ENCODE measurements at places on chromosomes 6 and 20.

DNA sequence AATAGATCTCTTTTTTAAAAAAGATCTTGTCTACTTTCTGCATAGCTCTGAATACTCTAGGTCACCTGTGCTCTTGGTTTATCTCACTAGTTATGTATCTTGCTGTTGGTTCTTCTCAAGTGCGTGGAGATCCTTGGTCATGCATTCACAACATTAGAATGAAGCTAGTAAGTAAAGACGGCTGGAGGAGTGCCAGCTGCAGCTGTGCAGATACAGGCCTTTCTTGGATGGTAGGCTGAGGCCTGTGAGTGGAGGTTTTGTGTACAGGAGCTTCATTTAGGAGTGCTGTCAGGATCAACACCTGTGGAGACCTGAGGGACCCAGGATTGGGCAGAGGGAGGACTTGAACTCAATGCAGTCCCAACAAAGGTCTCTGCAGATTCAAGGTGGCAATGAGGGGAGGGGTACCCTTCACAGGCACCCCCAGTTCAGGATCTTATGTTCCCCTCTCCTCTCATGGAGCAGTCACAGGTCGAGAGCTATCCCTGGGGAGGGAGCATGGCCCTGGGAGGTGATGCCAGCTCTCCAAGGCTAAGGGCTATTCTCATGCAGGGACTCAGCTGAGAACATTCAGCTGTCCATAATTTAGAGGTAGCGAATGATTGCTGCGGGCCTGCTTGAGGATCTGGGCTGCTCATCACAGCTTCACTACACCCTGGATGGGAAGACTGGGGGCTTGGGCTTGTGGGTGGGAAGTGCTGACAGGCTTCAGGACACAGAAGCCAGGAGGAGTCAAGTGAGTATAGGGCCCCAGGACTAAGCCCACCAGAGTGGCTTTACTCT lies 98.9 kb upstream of the ENPP5 start:
- peak; percentile 52 for DNase-seq

DNA sequence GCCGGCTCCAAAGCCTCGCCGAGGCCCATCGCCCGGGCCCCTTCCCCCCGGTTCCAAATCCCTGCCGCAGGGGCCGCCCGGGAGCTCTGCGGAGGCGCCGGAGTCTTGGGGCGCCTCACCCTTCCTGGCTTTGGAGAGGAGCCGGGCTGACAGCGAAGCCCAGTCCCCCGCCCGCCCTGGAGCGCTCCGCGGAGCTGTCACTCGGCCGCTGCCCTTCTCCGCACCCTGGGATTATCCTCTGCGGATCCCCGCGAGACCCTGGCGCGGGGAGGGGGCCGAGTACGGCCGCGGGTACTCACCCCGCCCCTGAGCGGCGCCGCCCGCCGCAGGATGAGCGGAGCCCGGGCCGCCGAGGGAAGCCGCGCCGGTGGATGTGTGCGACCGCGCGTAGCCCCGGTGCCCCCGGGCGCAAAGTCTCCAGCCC lies 343 bp downstream of the SNAP91 start:
- DNase-seq = peak; percentile 18

- DNase-seq = no peak
Measured at GRCh38 chr20:9344083-9344920, 170.1 kb upstream of the LAMP5 start.

- no peak for DNase-seq
Measured at GRCh38 chr6:75347898-75348610, 63.5 kb upstream of the TMEM30A start.

GRCh38 chr6:31048099-31048498 lies 37.8 kb downstream of the MUC22 start:
- no peak for DNase-seq

- no peak for DNase-seq
Measured at GRCh38 chr6:156587751-156588301, 189.4 kb upstream of the ARID1B start.

GRCh38 chr6:116169880-116170279 lies 43.9 kb upstream of the COL10A1 start:
- no peak for DNase-seq

DNA sequence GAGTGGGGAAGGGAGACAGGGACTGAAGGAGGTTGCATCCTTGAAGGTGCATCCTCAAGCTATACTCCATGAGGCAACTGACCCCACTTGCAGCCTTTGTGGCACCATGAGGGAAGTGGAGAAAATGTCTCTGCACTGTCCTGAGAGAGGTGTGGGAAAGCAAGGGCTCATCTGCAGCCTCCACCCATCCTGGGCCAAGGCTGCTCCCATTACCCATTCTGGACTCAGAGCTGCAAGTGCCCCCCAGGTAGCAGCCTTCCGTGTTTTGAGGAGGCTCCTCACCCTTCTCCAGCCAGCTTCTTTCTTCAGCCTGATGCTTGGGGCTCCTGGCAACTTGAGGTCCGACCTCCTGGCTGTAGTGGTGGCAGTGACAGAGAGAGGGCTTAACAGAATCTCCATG lies 294.6 kb downstream of the CDH26 start:
- no peak for DNase-seq

- no peak for DNase-seq
Measured at GRCh38 chr20:44756011-44756688, 10.5 kb downstream of the KCNK15 start.

DNA sequence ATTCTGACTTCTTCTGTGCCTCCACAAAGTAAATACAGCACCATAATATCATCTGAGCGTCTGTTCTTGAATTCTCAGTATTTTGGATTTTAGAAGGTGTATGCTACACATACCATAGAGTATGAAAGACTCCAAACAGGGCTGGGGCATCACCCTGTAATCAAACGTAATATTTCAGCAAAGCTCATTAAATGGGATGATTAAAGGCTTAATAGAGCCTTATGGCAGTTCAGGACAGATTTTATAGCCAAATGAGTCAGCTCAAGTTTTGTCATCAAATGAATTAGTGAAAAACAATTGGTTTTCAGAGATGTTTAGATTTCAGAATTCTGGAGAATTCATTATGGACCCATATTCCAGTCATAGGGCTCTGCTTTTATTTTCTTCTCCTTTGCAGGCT lies 68.9 kb downstream of the TULP4 start:
- DNase-seq = no peak

- DNase-seq = no peak
Measured at GRCh38 chr6:37799263-37799644, 20.3 kb upstream of the ZFAND3 start.

- DNase-seq = no peak
Measured at GRCh38 chr6:29509239-29509638, 21.5 kb upstream of the MAS1L start.

- no peak for DNase-seq
Measured at GRCh38 chr6:65997539-65997938, 290.5 kb upstream of the EYS start.

- peak; percentile 80 for DNase-seq
Measured at GRCh38 chr6:5030596-5031136, 26.8 kb upstream of the RPP40 start.

- no peak for DNase-seq
Measured at GRCh38 chr6:166977621-166978525, 21.3 kb upstream of the CEP43 start.

- no peak for DNase-seq
Measured at GRCh38 chr20:4519534-4519933, 202.2 kb upstream of the PRND start.

GRCh38 chr6:164871783-164872182 lies 437.6 kb downstream of the C6orf118 start:
- DNase-seq = no peak

GRCh38 chr6:42125231-42125630 lies 17.2 kb downstream of the C6orf132 start:
- no peak for DNase-seq

DNA sequence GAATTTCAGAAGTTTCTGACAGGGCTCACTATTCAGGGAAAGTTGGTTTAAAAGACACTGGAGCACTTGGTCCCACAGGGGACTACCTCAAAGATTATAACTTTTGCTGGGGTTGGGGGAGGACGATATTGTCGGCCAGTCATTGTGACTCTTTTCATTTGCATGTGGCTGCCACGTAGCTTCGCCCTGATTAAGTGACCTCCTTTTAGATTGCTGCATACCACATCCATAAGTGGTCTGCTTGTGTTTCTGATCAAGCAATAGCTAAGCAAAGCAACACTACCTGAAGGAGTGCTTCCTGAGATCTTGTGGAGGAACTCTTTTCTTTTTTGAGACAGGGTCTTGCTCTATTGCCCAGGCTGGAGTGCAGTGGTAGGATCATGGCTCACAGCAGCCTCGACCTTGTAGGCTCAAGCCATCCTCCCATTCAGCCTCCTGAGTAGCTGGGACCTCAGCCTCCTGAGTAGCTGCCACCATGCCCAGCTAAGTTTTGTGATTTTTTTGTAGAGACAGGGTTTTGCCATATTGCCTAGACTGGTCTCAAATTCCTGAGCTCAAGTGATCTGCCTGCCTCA lies 691.3 kb downstream of the EPM2A start:
- no peak for DNase-seq

DNA sequence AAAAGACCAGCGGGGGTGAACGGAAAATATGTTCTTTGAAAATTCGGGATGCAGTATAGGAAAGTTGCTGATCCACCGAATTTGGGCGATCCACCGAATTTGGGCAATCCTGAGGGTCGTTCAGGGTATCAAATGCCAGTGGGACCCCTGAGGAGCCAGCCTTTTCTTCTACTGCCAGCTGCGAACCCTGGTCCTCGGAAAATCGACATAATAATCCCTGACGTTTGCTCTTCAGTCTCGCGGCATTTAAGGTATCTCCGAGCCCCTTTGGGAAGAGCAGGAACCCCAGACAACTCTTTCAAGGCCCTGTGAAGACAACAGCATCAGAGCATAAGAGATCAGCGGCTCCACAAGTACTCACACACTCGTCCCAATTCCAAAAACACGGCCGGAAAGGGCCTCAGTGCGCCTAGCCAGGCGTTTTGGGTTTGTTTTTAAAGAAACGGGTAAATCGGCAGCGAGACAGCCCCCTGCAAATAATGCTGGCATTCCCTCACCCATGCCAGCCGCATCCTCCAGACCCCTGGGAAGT lies 1.0 kb downstream of the SIM1 start:
- DNase-seq = no peak

GRCh38 chr6:23268348-23268747 lies 699.0 kb downstream of the HDGFL1 start:
- DNase-seq = no peak

DNA sequence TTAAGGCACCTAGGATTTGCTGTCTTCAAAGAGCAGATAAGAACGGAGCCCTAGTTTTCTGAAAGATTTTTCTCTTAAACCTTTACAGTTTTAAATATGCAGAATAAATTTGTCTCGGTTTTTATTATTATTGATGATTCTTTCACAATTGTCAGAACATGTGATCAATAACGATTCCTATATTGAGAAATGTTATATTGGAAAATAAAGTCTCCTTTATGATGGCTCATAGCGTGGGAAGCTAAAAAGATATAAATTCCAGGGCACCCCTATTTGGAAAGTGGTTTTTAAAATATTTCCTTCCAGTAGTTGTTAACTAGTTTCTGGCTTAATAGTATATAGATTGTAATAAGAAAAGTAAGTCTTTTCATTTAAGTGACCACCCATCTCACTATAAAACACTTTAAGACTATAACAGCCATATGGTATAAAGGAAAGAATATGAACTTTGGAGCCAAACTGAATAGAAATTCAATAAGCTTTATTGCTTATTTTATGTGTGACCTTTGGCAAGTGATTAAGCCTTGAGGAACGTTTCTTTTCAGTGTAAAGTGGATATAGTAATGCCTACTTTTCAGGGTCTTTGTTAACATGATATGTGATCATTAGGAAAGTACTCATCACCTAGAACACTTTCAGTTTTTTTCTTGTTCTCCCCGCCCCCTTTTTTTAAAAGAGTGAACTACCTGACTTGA lies 369.6 kb downstream of the LAMA2 start:
- DNase-seq = no peak

- DNase-seq = no peak
Measured at GRCh38 chr6:17278289-17279063, 2.7 kb upstream of the RBM24 start.

- DNase-seq = no peak
Measured at GRCh38 chr6:7134999-7135745, 27.4 kb downstream of the RREB1 start.

- no peak for DNase-seq
Measured at GRCh38 chr20:10686356-10687133, 12.7 kb upstream of the JAG1 start.

GRCh38 chr6:27901801-27902200 lies 10.4 kb downstream of the OR2B2 start:
- no peak for DNase-seq

GRCh38 chr6:28725890-28726348 lies 197.9 kb downstream of the TRIM27 start:
- DNase-seq = no peak

GRCh38 chr6:1364791-1365190 lies 24.6 kb upstream of the FOXF2 start:
- DNase-seq = no peak

DNA sequence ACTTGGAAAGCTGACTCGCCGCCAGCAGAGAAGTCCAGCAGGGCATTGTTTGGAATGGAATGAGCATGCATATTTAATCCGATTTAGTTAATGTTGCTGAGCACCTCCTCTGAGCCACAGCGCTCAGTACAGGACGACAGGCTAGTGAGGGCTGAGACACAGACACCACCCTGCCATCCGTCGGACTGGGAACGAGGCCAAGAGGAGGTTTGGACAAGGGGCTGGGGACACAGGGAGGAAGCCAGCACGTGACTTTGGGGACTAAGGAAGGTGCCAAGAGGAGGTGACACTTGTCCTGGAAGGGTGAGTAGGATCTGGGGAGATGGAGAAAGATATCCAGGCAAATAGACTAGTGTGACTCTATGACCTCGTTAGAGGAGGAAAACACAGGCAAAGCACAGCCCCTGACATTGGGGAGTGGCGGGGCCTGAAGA lies 152.5 kb upstream of the ECI2 start:
- DNase-seq = no peak

DNA sequence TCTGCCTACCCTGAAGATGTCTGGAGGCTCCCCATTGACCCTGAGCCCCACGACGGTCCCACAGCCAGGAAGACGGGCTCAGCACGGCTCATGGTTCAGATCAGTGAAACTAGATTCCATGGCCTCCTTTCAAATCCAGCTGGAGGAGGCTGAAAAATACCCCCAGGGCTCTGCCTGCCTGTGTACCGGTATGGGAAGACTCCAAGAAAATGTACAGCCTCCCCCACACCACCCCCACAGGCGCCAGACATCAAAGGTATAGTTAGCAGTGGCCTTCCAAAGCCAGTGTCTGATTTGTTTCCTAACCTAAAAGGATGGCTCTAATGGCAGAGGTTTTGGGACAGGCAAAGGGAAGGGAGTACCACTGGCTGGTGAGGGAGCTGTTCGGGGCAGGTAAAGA lies 86.2 kb upstream of the SNAP25 start:
- DNase-seq = no peak

DNA sequence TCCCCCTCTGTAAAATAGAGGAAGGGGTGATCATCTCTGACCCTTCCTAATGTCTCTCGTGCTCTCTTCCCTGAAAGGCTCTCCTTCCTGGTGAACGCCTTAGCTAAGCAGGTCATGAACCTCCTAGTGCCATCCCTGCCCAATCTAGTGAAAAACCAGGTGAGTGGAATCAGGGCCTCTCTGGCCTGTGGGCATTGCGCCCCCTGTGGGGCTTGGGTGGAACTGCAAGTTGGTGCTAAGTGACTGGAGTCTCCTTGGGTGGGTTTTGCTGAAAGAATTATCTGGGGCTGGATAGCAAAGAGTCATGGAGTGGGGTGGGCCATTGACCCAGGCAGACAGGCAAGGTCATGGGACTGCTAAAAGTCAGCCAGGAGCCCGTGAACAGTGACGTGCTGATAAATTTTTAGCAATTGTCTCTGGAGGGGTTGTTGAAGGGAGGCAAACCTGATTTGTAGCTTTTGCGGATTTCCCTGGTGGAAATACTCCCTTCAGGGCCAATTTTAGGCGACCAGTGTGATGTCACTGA lies 8.9 kb downstream of the BPIFB1 start:
- DNase-seq = peak; percentile 34

- no peak for DNase-seq
Measured at GRCh38 chr6:40710626-40711330, 123.6 kb upstream of the LRFN2 start.

- DNase-seq = no peak
Measured at GRCh38 chr6:32146287-32146686, 5.5 kb downstream of the PRRT1 start.
